ENCODE measurements at places on chromosomes 4 and X.
A peak's percentile ranks its signal among the peaks of the same experiment; 100 is the strongest.

- DNase-seq, result no peak
Observed at GRCh38 chr4:825063-825970, 612 bp downstream of the CPLX1 start.

DNA sequence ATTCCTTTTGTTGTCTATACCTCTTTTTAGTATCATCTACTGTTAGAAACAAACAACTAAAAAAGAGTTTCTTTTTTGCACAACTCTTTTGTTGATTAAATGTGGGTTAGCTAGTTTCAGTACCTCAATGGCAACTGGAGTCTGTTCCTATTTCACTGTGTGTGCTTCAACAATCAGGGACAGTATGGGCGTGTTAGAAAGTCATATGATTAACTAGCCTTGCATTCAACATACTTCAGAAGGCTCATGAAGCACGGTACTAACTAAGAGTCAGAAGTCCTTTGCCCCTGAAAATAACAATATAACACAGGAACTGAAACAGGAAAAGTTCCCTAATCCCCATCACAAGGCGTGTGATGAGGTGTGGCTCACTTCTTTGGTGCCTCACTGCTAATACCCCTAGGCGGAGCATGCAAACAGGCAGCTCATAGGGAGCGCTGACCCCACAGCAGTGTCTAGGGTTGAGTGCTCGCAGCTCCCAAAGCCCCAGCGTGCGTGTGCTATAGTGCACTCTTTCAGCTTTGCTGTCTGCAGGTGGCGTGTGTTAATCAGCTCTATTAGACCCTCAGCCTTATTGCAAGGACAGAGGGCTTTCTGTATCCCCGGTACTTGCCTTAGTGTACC, 203.1 kb upstream of the NDST3 start:
- DNase-seq, result no peak

- no peak for DNase-seq
Observed at GRCh38 chr4:67603310-67604028, 44.9 kb downstream of the STAP1 start.

DNA sequence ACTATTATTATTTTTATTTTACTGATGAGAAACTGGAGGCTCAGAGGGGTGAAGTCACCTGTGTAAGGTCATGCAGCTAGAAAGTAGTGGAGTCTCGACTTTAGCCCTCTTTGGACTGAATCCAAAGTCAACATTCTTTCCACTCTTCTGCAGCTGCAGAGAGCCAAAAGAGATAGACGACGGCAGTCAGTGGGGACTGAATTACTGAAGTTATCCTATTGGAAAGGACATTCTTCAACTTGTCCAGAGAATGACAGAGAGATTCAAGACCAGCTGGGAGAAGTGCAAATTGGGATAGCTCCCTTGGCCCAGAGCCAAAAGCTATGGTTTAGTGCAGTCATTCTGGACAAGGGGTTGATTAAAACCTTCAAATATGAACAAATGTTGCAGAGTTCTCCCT, 42.5 kb downstream of the VGLL1 start:
- no peak for DNase-seq

DNA sequence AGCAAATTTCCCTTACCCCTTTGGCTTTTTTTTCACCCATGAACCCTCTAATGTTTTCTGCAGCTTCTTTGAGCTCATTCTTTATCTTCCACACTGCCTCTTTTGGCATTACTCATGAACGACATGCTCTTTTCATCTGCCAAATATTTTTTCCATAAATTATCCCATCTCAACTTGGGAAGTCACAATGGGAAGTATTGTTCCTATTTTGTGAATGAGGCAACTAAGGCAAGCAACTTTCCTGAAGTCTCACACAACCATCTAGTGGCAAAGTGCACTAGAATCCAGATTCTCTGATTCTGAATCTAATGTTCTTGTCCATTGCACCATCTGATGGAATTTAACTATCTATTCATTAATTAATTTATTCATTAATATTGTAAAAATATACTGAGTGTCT, 625 bp downstream of the RTL9 start:
- DNase-seq, result no peak

GRCh38 chr4:1945124-1945895, 63.5 kb downstream of the NELFA start:
- DNase-seq, result no peak

DNA sequence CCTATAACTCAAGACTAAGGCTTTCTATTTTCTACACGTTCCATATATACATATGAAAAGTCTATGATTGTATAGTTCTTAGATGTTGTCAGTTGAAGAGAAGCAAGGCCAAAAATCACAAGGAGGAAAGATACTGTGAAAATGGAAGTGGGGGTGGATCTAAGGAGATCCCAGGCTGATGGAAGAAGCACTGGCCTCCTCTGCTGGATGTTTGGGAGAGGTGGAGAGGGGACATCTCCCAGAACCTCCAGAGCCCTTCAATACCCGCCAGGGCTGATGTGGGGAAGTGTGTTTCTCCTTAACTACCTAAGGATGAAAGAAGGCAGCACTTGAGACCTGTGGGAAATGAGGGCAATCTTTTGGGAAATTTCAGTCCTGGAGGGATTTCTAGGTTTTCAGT, 67.4 kb downstream of the RASGEF1B start:
- DNase-seq, result no peak

DNA sequence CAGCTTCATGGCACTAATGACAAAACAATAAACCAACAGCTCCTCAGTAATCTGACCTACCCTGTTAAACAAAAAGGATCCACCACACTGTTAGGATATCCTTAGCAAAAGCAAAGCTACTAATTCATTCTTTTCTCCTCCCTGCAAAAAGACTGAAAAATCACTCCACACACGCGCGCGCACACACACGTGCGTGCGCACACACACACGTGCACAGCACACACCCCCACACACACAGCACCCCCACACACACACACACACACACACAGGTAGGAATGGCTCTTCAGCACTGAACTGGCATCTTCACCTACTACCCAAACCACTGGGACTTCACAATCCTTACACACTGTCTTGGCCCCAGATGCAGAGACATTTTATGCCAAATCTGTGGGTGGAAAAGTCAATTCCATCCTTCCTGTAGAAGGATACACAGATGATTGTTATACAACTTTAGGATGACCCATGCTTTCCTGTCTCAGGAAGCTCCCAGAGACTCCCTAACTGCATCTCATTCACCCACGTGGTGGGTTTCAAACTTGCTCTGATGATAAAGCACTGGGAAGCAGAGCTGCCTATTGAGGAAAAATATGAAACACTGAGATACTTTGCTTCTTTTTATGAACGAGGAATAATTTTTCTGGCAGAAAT, 102.5 kb downstream of the TSPAN5 start:
- DNase-seq, result no peak

GRCh38 chr4:38785901-38786402, 3.2 kb upstream of the TLR10 start:
- no peak for DNase-seq

- no peak for DNase-seq
Observed at GRCh38 chrX:75784680-75785491, at the start of gene MAGEE2. Gene MAGEE2 (minus strand): TSS chrX:75785254. CDS start chrX:75785051, 203 bp downstream.

GRCh38 chr4:75708218-75708691, 16.1 kb upstream of the USO1 start:
- no peak for DNase-seq

- DNase-seq, result no peak
Observed at GRCh38 chr4:147638942-147639341, 21.7 kb downstream of the TMEM184C start.

DNA sequence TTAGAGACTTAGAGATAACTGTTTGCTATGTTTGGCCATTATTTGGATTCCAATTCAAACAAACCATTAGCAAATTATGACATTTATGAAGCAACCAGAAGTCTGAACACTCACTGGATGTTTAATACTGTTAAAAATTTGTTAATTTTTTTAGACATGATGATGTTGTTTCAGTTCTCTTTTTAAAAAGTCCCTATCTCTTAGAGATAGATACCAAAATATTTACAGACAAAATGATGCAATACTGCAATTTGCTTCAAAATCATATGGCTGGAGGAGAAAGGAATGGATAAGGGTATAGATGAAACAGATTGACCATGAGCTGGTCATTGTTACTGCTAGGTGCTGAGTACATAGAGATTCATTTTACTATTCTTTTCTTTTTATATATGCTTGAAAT, 534.6 kb downstream of the BCOR start:
- DNase-seq, result no peak

GRCh38 chr4:66465111-66465510, 794.8 kb upstream of the EPHA5 start:
- DNase-seq, result no peak

GRCh38 chr4:2142630-2143427, 83.7 kb downstream of the NAT8L start:
- DNase-seq, result no peak

DNA sequence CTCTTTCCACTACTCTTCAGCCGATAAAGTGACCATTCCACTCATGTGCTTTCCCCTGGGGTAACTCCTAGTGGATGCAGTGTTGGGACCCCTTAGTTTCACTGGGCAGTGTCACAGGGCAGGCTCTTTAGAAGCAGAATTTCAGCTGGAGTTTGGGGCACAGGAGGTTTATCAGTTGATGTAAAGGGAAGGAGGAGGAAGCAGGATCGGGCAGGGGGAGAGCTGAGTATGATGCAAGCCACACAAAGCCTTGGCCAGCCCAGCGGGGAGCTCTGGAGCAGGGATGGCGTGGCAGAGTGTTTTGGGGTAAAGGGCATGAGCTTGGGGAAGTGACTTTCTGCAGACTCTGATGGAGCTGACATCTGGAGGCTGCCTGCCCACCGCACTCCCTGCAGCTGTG, 19.3 kb downstream of the WDR13 start:
- no peak for DNase-seq

GRCh38 chr4:119046263-119046662, 89.4 kb upstream of the MYOZ2 start:
- no peak for DNase-seq

DNA sequence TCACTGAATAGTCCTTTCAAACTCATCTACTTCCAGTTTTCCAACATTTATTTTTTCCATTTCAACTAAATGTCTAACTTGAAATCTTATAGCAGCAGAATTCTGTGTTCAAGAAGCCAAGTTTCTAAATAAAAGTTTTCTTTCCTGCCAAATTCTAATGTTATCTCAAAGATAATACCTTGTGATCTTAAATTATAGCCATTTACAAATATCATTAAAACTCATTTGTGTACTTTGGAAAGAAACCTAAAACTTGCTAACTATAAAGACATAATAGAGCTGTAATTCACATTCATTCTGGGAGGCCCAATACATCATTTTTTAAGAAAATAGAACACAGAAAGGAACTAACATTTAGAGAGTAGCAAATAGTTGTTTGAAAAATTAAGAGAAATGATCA, 83.9 kb downstream of the MAD2L1 start:
- DNase-seq, result no peak

DNA sequence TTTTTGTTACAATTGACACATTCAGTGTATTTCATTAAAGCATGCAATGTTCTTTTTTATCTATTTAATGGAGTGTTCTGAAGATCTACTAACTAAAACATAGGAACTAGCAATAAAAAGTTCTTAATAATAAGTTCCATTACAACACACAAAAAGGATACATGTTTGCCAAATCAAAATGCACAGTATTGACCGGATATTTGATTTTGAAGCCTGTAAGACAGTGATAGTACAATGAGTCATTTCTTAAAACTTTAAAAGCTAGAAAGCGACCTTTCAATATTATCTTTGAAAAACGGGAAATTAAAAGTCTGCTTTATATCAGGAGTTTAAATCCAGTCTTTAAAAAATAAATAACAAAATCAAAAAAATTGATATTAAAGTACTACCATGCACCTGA, 2.4 kb upstream of the PRDM5 start:
- DNase-seq, result no peak

- DNase-seq, result no peak
Observed at GRCh38 chr4:79257953-79258613, 67.8 kb downstream of the NAA11 start.

DNA sequence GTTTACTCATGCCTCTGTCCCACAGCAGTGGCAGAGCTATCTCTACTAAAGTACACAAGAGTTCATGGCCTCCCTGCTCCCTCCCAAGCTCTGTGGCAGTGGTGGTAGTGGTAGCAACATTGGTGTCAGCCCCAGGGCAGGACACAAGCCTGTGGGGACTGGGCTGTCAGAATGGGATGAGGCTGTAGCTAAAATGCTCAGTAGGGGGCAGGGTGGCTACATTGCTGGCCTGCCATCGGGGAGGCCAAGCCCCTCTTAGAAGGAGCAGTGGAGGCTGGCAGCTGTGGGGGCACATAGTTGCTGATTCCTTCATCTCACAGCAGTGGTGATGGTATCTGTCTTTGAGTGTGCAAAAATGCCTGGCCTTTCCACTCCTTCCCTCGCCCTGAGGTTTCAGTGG, 461.7 kb downstream of the PCDH18 start:
- DNase-seq, result no peak

- no peak for DNase-seq
Observed at GRCh38 chrX:123331859-123332258, 147.8 kb downstream of the GRIA3 start.

DNA sequence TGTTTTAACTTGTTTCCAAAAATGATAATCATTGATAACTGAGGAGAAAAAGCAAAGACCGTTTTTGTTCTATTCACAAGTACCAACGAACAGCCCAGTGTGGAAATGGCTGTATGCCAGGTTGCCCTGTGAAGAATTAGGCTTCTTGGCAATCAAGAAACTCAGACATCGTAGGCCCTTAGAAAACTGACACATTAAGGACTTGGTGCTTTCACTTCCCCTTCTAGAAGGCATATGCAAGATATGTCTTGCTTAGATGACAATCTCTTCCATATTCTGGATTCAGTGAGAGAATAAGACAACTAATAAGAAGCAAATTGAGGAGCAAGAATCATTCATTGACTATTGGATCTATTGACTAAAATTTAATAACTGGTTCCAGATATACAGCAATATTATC, 56.6 kb downstream of the ANAPC10 start:
- peak; percentile 2 for DNase-seq

DNA sequence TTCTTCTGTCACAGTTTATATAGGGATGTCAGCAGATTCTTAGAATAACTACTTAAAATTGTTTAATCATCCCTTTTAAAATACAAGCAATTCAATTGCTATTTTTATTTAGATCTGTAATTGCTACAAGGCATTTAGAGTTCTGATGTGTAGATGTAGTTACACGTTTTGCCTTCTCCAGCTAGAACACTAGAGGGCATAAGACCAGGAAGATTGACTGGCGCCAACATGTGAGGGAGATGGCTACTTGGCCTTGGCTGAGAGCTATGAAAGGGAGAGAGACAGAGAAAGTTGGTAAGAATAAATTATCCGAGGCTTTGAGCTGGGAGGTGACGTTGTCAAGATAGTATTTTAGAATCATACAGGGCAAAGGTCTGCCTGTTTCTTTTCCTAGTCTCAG, 563.7 kb upstream of the PRKX start:
- no peak for DNase-seq

DNA sequence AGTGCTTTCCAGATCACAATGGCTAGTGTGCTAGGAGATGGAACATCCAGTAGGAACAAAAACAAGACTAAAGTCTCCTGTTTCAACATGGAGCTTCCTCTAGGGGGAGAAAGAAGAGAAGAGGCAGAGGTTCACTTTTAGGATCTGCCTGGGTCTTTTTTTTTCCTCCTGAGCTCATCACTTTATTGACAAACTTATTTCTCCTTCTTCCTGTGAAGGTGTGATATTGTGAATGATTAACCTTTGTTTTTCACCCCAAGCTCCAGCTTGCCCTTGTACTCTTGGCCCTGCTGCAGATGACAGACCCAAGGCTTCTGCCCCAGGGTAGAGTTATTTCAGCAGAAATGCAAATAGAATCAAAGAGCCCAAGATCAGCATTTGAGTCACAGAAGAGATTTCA, 13.5 kb downstream of the PAGE4 start:
- no peak for DNase-seq

- DNase-seq, result no peak
Observed at GRCh38 chrX:68417651-68418050, 15.6 kb downstream of the OPHN1 start.

- no peak for DNase-seq
Observed at GRCh38 chr4:157803845-157804521, 368.8 kb downstream of the GASK1B start.
